Dermis microvascular lymphatic vessel endothelial cell (primary cell): ENCODE measurements at places on chromosomes 2 and 18. TPM values are rescaled to one million over a fixed set of nuclear protein-coding genes. Genes with fewer than 3 reads are reported as not detected.

DNA sequence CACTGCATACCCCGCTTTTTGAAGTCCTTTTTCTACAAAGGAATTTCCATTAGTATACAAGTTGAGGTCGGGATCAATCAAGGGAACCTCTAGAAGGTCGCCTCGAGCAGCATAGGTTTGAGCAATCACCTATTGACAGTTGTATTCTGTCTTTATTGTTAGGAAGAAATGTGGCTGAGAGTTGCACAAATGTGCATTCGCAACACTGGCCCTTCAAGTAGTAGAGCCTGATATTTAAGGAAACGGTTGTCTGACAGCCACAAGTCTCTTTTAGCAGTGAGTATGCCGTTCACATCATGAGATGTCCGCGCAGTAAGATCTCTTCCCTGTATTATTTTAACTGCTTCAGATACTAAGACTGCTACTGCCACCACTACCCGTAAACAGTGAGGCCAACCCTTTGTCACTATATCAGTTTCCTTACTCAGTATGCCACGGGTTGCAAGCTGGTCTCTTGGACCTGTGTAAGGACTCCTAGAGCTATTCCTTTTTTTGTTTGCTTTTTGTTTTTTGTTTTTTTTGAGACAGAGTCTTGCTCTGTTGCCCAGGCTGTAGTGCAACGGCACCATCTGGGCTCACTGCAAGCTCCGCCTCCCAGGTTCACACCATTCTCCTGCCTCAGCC, 10.0 kb upstream of the STARD7 start:
- no peak for DNase-seq

DNA sequence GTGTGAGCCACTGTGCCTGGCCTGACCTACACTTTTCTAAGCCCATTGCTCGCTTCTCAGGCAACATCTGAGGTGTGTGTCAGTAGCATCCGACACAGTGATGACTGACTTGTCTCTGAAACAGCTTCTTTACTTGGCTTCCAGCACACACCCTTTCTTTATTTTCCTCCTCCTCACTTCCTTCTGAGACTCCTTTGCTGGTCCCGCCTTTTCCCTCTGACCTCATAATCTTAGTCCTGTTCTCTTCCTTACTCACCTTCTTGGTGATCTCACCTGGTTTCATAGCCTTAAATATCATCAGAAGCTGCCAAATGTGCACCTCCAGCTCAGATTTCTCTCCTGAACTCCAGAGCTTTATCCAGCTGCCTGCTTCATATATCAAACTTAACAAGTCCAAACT, 66.6 kb upstream of the PELI1 start:
- no peak for DNase-seq

- no peak for DNase-seq
Measured at GRCh38 chr2:170467568-170468422, 247.3 kb upstream of the SP5 start.

- DNase-seq = no peak
Measured at GRCh38 chr2:97617911-97618310, 28.0 kb upstream of the COX5B start.

- DNase-seq = no peak
Measured at GRCh38 chr2:8850845-8851487, 13.6 kb upstream of the KIDINS220 start.

GRCh38 chr2:75493230-75493629, 67.5 kb downstream of the EVA1A start:
- no peak for DNase-seq

TTC21B gene
- 20.9 and 25.3 TPM in 2 replicates for total RNA-seq

TNS1 gene
- 21.1 and 50.6 TPM in 2 replicates for total RNA-seq

- DNase-seq = no peak
Measured at GRCh38 chr2:37625796-37626571, 45.5 kb downstream of the CDC42EP3 start.

DNA sequence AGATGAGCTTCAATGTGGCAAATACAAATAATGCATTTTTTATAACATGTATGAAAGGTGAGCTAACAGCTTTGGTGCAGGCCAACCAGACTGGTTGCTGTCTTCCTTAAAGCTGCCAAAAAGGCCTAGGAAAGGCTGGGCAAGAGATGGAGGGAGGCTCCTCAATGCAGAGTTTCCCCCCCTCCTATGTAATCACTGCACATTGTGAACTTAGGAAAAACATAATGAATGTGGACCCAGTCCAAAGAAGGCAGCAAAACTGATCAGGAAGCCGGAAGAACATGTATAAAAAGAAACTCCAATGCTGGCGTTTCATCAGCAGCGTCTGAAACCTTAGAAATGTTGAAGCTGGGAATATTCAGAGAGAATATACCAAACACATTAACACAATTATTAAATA, 84.2 kb upstream of the LYPD6 start:
- DNase-seq = no peak

RGPD4 gene
- not detected in 2 replicates for total RNA-seq

TFPI gene
- total RNA-seq = 716 and 1,528 TPM in 2 replicates

DNA sequence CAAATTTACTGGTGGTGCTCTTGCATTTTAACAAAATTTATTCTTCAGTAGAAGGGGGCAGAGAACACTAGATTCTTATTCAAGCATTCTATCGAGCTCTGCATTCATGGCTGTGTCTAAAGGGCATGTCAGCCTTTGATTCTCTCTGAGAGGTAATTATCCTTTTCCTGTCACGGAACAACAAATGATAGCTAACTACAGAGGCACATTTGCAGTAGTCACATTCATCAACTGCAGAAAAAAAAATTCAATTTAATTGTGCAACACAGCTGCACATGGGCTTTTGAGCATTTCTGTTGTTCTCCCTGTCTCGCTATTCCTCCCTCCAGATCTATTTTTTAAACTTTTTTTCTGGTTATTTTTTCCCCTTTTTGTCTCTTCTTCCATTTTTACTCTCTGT, 13.0 kb upstream of the DLX1 start:
- DNase-seq = no peak

GRCh38 chr18:43572163-43572562, 294.9 kb upstream of the SYT4 start:
- no peak for DNase-seq

- DNase-seq = no peak
Measured at GRCh38 chr2:240129731-240130392, 6.2 kb downstream of the COPS9 start.

AOX1 gene
- 0.76 and 5.4 TPM in 2 replicates for total RNA-seq

- DNase-seq = no peak
Measured at GRCh38 chr2:32250290-32250689, 14.4 kb downstream of the NLRC4 start.
